ENCODE measurements at places on chromosomes 5 and 9. TPM values are rescaled to one million over a fixed set of nuclear protein-coding genes. Genes with fewer than 3 reads are reported as not detected.

DNA sequence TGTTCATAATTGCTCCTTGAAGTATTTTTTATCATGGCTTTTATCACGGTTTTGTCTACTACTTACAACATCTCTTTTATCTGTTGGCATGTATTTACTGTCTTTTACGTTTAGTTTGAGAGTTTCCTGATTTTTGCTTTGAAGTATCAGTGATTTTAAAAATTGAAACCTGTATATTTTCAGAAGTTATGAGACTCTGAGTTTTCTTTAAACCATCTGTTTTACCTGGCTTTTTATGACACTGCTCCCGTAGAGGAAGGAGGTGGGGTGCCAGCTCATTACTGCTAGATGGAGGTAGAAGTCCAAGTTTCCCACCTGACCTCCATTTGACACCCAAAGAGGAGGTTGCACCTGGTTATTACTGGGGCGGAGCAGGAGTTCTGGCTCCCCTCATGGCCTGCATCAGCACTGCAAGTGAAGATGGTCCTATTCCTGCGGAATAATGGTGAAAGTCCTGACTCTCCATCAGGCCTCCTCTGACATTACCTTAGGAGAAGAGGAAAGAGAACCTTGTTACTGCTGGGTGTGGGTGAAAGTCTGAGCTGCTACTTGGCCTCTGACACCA, 10.0 kb upstream of the ZNF131 start:
- DNase-seq, result peak; percentile 32

DNA sequence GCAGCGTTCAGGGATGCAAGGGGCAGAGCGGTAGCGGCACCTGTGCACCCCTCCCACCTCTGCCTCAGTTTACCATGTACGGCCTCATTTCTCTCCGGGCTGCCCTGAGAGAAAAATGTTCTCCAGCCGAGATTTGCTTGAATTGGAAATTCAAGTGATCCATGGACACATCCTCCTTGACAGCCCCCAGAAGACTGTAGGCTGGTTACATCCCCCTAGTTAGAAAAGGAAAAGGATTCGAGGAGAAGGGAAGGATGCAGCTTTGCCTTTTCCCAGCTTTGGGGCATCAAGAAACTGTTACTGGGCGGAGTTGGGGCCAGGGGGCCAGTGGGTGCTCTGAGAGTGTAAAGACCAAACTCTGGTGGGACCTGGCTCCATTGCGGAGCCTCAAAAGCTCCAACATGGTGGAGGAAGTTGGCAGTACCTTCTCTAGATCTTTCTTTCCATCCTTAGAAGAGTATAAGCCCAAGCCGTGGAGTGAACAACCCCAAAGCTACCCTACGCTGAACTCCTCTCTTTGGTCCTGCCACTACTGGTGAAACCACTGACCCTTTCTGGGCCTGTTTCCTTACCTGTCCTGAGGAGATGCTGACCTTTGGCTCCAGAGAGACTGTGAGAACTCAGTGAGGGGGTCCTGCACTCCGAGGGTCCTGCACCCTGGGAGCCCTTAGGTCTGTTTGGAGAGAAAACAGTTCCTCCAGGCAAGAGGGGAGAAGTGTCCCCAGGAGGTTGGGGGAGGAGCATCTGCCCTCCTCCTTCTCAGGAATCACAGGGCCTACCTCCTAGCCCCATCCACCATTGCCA, 1.0 kb upstream of the BARX1 start:
- DNase-seq, result no peak

GRCh38 chr9:128689293-128689774, 312 bp downstream of the SET start:
- DNase-seq, result peak; percentile 81

DNA sequence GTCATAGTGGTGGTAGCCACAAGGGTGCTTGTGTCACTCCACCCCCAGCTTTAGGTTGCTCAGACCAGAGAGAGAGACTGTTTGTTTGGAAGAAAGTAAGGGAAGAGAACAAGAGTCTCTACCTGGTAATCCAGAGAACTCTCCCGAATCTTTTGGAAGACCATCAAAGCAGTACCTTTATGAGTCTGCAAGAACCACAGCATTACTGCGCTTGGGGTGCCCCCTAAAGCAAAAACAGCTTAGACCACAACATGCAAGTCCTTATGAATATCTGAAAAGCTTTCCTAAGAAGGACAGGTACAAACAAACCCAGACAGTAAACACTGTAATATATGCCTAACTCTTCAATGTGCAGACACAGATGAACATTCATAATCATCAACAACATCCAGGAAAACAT, 1398.6 kb upstream of the C9orf72 start:
- DNase-seq, result no peak

DNA sequence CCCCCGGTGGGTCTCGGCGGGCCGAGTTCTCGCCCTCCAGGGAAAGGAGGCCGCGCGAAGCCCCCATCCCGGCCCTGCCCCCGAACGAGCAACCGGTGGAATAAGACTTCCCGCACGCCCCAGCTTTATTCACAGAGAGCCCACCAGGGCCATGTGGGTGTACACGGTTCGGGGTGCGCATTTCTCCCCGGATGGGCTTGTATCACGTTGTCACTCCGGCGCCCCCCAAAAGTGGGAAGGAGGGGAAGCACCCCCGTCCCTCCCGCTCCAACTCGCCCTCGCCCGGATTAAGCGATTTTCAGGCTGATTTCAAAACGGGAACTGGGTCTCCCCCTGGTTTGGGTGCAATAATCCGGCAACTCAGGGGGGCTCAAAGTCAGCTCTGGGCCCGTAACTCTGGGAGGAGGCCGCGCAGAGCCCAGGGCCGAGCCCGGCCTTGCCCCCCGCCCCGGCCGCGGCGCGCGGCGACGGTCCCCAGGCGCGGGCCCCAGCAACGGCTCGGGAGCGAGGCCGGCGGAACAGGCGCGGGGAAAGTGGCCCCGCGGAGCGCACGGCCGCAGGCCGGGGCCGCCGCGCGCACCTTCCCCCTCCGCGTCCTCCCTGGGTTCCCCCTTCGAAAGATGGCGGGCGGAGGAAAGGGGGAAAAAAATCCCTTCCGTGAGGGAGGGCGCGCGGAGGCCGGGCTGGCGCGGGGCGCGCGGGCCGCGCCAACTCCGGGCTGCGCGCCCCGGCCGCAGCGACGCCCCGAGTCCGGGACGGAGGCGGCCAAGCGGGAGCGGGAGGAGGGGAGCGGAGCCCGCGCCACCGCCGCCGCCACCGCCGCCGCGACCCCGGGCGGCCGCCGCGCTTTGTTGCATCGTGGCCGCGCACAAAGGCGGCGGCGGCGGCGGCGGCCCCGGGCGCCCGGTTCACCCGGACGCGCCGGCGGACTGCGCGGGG, 644 bp downstream of the BRD3 start:
- DNase-seq, result peak; percentile 81

GRCh38 chr5:158908425-158909220, 191.1 kb downstream of the EBF1 start:
- no peak for DNase-seq

GRCh38 chr5:142100307-142100706, 8.3 kb upstream of the NDFIP1 start:
- no peak for DNase-seq

DNA sequence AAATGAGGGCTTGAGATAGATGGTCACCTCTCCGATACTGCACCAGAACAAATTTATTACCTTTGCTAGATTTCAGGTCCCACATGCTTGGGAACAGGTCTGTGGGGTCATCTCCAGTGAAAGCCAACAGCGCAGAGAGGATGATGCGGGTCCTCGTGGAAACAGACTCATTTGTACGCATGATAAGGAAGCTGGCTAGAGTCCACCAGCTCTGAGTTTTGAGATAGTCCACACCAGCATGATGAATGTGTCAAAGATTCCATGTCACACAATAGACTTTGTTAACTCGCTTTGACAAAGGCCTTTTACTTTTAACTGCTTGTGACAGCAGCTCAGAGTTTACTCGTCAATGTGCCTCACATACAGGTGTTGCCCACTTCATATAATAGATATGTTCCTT, 105.4 kb upstream of the TBCA start:
- DNase-seq, result no peak

- DNase-seq, result no peak
Measured at GRCh38 chr5:169279125-169279524, 21.8 kb downstream of the SLIT3 start.

- DNase-seq, result no peak
Measured at GRCh38 chr9:136367296-136368145, 4.0 kb upstream of the DNLZ start.

DNA sequence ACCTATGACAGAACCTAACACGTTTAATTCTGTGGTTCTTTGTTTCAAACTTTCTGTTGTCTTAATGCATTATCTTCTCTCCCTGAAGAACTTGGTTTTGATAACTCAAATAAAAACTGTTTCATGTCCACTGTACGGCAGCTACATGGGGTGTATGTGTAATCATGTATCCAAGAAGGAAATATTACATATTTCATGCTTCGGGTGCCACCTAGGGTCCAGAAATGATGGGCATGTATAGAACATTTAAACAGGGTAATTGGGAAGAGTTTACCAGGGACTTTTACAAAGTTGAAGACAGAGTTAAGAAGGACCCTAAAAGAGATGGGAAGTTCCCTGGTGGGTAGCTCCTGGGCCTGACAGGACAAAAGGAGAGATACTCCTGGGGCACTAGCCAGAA, 291.3 kb downstream of the FBXL7 start:
- peak; percentile 45 for DNase-seq

GRCh38 chr5:96835791-96836191, 28.0 kb upstream of the ERAP1 start:
- no peak for DNase-seq

DNA sequence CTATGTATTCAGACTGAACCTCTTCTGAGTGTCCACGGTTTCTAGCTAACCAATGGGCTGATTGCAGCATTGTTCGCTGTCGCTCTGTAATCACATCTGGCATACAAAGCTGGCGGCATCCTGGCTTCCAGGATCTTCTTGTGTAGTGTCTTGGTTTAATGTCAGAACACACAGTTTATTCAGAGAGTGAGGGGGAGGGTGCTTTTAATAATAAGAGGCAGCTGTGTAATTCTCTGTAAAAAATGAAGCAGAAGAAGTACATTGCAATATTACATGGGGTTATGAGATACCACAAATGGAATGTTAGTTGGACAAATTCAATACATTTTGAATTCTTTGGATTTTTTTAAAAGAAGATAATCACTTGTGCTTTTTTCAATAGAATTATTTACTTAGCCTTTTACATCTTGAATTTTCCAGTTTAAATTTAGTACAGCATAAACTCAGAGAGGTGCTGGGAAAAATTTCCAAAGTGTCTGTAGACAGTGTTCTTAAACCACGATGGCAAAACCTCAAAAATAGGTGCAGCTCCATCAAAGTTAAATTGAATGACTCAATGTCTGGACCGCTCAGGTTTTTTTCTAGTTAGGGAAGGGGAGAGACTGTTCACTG, 206.0 kb downstream of the PCSK1 start:
- DNase-seq, result no peak

DNA sequence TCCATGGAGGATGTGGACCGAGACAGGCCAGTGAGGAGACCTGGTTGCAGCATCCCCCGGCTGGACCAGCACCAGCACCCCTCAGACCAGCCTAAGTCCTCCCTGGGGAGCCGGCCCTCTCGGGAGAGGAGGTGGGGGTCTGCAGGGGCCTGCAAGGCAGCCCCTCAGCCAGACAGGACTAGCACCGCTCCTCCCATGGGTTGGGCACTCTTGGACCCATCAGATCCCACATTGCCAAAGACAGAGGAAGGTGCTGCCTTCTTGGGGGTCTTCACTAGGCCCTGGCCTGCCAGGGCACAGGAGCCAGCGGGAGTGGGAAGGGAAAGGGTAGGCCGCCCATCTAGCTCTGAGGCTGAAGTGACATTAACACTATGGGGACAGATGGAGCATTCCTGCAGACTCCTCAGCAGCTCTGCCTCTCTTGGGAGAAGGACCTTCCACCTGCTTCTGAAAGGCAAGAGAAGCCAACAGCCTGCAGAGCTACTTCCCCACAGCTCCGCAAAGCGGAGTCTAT, 6.8 kb downstream of the IL13 start:
- DNase-seq, result no peak

GRCh38 chr9:136798708-136799078, 2.6 kb downstream of the CCDC183 start:
- DNase-seq, result no peak

DNA sequence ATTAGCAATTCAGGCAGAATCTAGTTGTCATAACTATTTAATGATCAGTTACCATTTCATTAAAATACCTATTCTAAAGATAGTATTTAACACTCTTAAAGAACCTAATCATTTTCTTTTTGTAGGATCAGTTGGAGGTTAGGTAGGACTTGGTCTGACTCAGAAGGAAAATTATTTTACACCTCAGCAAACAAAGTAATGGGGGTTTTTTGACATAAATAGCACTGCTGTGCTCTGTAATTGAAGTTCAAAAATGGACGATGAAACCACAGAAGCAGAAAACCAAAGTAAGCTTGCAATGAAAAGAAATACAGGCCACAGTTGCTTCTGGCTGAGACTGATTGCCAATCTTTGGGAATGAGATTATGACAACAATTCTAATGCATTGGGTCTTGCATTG, 187.0 kb upstream of the TRPM3 start:
- no peak for DNase-seq

GRCh38 chr5:109917966-109918365, 228.2 kb downstream of the MAN2A1 start:
- DNase-seq, result no peak

DNA sequence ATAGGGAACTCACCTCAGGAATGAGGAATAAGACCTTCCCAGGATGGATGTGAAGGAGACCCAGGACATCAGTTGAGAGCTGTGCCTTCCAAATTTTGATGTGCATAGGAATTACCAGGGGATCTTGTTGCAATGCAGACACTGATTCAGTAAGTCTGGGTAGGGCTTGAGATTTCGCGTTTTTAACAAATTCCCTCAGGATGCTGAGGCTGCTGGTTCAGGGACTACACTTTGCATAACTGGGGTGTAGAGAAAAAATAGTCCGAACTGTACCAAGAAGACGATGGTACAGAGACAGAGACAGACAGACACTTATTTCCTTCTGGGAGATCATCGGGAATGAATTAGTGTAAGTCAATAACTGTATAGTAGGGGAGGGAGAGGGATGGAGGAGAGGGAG, 82.3 kb upstream of the FREM1 start:
- DNase-seq, result peak; percentile 22

DNA sequence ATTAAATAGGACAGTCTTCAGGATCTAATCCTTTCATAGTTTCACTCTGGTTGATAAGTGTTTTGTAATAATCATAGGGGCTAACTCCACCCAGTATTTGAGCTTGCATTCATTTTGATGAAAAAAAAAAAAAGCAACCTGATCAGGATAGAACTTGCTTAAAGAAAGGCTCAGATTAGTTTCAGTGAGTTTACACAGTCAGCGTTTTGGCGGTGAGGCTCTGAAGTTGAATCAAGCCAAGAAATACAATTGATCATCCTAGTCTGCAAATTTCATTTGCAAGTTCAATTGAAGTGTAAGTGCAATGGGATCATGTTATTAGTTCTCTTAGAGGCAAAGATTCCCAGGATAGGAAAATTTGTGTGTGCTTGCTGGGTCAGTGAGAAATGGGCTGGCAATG, 159.7 kb upstream of the ELL2 start:
- no peak for DNase-seq

DNA sequence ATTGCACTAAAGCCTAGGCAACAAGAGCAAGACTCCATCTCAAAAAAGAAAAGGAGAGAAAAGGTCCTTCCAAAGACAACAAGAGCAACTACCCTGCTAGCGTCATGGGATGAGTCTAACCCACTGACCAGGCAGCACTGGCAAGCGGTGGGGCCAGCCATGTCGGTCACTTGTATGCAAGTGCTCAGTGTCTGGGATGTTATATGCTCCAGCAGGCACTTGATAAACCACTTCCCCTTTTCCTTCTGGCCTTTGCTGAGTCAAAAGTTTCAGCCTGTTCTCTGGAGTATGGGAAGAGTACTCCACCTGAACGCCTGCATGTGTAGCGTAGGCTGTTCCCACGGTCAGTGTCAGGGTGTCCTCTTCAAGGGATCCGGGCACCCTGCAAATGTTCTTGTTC, 9.2 kb upstream of the MXD3 start:
- no peak for DNase-seq

The TENT4A gene
- polyA plus RNA-seq, result 6.0 TPM

The KCNT1 gene
- polyA plus RNA-seq, result 0.26 TPM

The CAPSL gene
- 0.23 TPM for polyA plus RNA-seq

The CEL gene
- polyA plus RNA-seq, result 0.87 TPM

The SMIM33 gene
- not detected for polyA plus RNA-seq

Data from SK-N-SH (cell line).